ENCODE measurements at places on chromosomes 11 and 22.

GRCh38 chr22:38417252-38418060 is 37.5 kb downstream of the KCNJ4 start:
- no peak for DNase-seq

- peak; percentile 82 for DNase-seq
Observed at GRCh38 chr22:36470162-36470993, 11.1 kb downstream of the TXN2 start.

- DNase-seq = no peak
Observed at GRCh38 chr11:69947059-69947792, 128.0 kb upstream of the FGF3 start.

DNA sequence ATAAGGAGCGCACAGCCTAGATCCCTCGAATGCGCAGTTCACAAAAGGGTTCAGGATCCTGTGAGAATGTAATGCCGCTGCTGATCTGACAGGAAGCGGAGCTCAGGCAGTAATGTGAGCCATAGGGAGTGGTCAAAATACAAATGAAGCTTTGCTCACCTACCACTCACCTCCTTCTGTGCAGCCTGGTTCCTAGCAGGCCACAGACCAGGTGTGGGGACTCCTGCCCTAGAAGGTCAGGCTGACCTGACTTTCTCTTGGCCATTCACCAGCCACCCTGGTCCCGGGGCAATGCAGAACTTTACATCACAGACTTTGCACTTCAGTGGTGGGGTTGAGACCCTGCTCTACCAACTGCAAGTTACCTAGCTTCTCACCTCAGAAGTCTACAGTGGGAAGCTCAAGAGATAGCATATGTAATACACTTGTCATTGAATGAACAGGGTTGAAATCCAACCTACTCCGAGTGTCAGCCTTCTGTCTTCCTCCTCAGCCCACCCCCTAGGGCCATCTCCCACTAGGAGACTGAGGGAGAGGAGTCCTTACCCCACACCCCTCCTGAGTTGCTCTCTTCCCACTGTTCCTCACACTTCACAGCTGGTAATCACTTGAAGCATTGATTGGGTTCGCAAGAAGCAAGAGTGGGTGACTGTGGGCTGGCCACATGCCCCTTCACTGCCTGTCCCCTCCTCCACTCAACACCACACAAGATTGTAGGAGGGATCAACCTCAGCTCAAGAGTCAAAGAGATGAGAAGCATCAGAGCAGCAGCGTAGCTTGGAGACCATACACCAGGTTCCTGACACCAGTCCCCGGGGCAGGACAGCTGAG is 2.0 kb upstream of the KCNJ1 start:
- no peak for DNase-seq

DNA sequence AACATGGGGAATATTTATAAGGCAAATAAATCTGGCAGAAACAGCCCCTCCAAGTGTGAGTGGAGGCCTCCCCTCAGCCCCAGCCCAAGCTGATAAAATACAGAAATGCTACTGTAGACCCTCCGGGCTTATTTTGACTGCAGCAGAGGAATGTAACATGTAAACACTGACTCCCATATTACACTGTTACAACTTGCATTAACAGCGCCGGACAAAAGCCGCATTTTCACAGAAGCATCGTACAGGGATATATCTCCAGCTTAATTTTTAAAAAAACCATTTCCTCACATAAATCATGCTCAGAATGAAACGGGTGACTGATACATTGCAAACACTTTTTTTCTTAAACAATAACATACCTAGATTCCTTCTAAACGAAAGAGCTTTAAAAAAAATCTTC is 36.6 kb upstream of the COMT start:
- DNase-seq = no peak

- no peak for DNase-seq
Observed at GRCh38 chr11:35144136-35144741, 5.3 kb downstream of the CD44 start.

DNA sequence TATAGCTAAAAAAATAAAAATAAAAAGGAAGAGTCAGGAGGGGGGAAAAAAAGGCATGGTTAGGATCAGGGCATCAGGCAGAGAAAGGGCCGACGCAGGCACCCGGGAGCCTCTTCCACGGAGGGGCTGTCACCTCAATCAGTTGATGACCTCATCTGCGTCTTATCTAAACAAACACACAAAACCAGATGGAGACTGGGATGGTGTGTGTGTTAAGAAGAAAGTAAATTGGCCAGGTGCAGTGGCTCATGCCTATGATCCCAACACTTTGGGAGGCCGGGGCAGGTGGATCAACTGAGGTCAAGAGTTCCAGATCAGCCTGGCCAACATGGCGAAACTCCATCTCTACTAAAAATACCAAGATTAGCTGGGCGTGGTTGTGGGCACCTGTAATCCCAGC is 63.6 kb downstream of the DHCR7 start:
- no peak for DNase-seq

DNA sequence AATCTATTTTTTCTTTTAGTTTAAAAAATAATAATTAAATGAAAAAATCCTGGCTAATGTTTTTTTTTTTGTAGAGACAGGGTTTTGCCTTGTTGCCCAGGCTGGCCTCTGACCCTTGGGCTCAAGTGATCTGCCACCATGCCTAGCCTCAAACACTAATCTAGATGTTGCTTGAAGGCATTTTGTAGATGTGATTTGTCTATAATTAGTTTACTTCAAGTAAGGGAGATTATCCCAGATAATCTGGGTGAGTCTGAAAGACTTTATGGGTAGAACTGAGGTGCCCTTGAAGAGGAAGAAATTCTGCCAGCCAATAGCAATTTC is 38.6 kb upstream of the RBFOX2 start:
- DNase-seq = no peak

GRCh38 chr22:42868751-42869251 is 11.7 kb upstream of the ARFGAP3 start:
- DNase-seq = no peak

- DNase-seq = no peak
Observed at GRCh38 chr11:1196516-1197391, 26.1 kb upstream of the MUC5B start.

DNA sequence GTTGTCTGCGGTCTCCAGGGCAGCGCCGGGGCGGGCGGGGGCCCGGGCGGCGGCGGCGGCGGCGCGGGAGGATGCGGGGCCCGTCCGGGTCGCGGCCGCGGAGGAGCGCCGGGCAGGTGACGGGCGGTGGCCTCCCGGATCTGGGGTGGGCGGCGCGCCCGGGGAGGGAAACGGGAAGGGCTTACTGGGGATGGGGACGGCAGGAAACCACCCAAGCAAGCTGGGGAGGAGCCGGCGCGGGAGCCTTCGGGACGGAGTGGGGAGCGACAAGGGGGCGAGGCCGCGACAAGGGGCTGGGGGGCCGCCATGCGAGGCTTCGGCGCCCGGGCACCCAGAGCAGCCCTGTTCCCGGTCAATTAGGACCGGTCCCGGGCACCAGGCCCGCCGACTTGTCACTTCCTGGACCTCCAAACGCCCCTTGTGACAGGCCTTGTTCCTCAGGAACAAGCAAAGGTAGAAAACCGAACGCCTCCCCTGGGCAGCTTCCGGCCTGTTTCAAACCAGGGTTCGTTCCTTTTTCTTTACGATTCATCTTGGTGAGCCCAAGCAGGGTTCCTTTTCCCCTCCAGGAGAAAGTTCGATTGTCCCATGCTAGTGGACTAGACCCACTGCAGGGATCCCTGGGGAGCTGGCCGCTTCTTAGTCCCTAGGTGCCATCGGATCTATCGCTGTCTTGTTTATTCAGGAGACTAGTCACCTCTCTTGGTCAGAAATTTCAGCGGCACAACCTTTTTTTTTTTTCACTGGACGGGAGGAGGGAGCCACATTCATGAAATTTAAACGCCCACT is 492 bp downstream of the JHY start:
- peak; percentile 35 for DNase-seq

DNA sequence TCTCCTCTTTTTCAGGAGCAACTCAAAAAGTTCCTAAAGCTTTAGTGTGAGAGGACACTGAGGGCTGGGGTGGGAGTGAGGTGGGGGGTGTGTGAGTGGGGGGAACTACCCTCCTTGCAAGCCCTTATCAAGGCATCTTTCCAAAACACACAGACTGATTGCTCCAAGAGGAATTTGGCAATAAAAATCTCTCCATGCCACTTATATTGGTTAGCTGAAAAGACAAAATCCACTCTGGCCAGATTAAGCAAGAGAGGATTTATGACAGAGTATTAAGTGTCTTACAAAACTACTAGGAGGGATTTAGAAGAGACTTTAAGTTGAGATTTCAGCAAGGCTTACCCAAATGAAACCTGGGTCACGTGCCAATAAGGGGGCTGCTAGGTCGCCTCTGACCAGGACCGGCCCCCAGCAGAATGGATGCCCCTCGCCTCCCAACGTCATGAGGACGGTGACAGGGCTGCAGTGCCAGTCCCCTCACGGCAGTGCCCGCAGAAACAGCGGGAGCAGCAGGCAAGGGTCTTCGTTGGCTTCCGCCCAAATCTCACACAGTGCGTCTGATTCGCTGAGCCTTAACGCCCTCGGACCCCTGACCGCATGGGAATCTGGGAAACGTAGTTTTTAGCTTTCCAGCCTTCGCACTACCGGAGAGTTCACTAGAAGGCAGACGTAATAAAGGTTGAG is 22.1 kb upstream of the CTR9 start:
- no peak for DNase-seq

- no peak for DNase-seq
Observed at GRCh38 chr11:86749376-86749775, 51.0 kb upstream of the PRSS23 start.

GRCh38 chr11:92053216-92053615 is 171.4 kb upstream of the FAT3 start:
- DNase-seq = no peak

DNA sequence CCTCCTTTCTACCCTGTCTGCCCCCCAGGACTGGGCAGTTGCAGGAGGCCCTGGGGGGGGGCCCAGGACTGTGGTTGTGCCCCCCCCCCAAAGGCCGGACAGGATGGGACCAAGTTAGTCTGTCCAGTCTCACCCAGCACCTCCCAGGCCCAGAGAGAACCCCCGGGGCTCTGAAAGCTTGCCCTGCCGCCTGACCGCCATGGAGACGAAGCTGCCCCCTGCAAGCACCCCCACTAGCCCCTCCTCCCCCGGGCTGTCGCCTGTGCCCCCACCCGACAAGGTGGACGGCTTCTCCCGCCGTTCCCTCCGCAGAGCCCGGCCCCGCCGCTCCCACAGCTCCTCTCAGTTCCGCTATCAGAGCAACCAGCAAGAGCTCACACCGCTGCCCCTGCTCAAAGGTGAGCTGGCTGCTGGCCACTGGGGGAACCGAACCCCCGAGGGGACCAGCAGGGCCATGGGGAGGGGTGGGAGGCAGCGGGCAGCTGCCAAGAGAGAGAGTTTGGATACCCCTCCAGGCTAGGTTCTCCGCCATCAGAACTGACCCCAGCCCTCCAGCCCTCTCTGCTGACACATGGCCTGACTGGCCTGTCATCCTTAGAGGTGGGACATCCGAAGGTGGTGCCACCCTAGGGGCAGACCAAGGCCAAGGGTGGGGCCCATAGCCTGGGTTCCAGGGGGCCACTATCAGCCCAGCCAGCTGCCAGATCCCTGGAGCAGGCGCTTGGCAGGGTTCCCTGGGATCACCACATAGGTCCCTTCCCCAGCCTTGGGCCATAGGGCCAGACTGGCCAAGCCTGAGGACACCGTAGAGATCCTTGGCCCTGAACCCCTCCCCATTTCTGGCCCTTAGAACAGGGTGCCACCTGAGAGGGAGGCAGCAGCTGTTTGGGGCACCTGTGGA is 1.3 kb downstream of the PPP2R5B start:
- no peak for DNase-seq

DNA sequence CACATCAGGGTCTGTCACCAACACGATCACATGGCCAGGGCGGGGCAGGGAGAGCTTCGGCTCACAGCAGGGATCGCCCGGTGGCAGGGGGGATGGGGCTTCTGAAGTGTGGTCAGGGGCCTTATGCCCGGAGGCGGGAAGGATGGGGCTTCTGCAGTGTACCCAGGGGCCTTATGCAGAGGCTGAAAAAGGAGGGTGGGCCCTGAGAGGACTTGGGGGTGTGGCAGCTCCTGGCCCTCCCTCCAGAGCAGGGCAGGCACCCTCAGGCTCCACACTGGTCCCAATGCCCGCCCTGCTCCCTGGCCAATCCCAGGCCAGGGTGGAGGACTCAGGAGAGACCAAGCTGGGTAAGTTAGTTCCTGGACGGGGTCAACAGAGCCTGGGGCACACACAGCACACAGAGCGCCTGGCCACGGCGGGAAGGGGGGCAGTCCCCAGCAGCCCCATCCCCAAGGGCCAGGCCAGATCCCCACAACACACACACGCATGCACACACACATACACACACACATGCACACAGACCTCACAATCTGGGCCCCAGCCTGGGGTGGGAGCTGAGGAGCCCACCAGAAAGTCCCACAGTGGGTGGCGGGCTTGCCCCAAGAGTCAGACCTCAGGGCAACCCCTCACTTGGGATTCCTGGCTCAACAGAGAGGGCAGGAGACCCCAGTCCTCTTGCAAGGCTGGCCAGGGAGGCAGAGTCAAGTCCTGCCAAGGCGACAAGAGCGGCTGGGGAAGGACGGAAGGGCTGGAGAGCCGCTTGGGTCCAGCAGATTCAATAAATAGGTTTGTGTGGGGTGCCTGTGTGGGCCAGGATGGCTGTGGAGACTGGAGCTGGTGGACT is 1.1 kb upstream of the CEND1 start:
- DNase-seq = no peak

GRCh38 chr22:49565516-49565855 is 262.2 kb downstream of the BRD1 start:
- DNase-seq = no peak

- DNase-seq = no peak
Observed at GRCh38 chr22:36445158-36445668, 36.2 kb downstream of the TXN2 start.

DNA sequence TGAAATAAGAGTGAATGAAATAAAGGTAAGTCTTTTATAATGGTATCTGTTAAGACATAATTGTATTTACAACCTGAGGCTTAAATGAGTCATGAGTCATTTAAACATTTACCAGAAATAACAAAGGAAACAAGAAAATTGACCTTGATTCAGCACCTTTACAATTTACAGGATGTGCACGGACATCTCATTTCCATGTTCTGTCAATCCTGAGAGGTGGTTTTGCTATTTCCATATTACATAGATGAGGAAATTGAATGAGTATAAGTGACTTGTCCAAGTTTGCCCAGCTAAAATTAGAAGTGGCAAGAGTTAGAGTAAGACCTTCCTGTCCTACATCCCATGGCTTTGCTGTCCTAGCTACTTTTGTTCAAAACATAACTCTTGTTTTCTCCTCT is 89.1 kb downstream of the TRIM44 start:
- DNase-seq = no peak

DNA sequence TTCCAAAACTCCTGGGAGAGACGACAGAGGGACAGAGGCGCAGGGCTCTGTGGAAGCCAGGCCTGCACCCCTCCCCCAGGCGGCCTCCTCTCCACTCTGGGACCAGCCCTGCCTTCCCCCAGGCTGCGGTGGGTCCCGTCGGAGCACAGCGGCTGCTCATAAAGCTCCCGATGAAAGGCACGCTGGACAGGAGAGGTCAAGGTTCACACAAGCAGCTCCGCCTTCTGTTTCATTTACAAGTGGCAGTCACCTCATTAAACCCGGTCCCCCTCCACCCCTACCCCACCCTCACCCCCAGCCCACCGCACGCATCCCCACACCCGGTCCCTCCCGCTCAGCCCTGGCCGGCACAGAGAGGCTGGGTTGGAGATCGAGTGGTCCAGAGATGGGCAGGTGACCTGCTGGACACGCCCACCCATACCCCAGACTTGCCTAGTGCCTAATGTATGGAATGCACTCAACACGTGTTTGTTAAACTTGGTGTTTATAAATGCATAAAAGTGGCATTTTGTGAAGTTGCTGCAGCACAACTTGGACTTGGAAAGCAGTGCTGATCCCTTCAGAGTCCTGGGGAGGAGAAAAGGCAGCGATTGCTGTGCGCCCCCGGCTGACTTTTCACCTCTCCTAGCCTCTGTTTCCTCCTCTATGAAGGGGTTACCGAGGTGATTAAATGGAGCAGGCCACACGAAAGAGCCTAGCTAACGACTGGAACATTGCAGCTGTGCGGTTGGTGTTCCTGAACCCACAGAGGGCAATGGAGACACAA is 26.0 kb downstream of the RPUSD4 start:
- no peak for DNase-seq

Data from GM12891 (cell line).